ENCODE measurements at places on chromosomes 3 and 15.

GRCh38 chr3:168877899-168878298 lies 782.2 kb upstream of the GOLIM4 start:
- no peak for DNase-seq

GRCh38 chr3:194386066-194386465 lies 13.0 kb downstream of the GP5 start:
- DNase-seq = no peak

DNA sequence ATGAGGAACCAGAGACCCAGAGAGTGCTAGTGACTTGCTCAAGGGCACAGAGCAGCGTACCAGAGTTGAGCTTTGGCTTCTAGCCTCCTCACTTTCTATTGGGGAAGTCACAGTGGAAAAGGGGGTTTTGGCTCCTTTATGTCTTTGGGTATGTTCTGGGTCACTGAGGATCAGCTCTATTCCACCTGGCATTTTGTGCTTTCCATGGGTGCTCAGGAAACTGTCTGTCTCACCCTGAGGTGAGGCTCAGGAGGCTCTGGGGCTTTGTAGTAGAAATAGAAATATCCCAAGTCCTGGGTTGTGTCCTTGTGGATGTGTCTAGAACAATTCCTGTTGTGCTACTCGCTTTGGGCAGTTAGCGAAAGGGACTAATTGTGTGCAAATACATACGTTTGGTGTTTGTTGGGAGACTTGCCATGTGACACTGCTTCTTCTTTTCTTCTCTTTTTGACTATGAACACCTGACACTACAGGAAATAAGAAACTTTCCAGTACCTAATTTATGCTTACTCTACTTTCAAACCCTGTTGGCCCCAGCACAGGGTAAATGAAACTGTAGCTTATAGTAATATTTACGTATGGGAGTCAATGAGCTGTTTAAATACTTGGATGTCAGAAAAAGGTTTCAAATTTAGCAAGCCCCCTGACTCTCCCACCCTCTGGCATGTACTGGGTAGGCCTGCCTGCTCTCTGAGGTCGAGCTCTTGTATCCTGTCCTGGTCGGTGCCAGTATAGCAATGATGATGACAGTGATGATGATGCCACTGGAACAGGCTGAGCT lies 35.6 kb downstream of the SMAD3 start:
- no peak for DNase-seq

DNA sequence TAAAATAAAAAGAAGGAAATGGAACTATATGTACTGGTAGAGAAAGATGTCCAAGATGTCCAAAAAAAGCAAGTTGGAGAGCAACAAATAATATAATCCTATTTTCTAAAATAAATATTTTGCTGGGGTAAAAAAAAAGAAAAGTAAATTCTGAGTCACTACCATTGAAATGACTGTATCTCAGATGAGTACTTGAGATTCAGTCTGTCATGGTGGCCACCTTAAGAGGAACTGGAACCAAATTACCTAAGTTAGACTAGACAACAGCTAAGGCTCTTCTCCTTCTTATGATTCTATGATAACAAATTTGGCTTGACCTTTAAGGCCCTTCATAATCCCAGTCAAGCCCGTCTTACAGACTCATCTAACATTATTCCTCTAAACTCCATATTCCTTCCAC lies 270.6 kb upstream of the HES1 start:
- DNase-seq = no peak

DNA sequence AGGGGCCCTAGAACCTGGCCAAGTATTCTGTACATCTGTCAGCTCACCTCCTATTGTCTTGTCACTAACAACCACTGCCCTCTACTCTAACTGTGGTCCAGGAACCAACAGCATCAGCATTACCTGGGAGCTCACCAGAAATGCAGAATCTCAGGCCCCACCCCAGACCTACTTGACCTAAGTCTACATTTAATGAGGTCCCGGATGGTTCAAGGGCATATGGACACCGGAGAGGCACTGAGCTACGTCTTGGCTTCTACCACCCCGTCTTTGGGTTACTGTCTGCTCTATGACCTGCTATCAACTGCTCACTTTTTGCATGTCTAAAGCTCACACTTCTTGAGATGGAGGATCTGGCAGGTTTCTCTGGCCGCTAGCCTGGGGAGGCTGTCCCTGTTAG lies 8.1 kb downstream of the GALNT15 start:
- DNase-seq = no peak

DNA sequence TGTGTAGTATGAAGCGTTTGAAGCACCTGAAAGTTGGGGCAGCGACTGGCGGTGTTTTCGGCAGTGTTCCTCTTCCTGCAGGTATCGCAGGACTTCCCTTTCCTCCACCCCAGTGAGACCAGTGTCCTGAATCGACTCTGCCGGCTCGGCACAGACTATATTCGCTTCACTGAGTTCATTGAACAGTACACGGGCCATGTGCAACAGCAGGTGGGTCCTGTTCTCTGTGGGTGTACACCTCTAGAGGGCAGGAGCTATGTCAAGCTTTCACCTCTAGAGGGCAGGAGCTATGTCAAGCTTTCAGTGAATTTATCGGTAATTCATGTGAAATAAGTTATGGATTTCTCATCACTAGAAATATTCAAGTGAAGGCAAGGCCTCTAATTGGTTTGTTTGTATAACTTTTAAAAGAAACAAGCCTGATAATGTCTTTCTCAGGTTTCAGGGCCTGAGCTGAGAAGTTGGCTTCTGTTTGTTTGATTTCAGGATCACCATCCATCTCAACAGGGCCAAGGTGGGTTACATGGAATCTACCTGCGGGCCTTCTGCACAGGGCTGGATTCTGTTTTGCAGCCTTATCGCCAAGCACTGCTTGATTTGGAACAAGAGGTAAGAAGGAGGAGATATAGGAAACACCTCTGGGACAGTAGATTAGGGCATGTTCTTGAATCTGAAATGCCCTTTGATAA lies 5.3 kb downstream of the TUBGCP4 start:
- no peak for DNase-seq

GRCh38 chr15:85761635-85762034 lies 33.1 kb downstream of the KLHL25 start:
- no peak for DNase-seq

DNA sequence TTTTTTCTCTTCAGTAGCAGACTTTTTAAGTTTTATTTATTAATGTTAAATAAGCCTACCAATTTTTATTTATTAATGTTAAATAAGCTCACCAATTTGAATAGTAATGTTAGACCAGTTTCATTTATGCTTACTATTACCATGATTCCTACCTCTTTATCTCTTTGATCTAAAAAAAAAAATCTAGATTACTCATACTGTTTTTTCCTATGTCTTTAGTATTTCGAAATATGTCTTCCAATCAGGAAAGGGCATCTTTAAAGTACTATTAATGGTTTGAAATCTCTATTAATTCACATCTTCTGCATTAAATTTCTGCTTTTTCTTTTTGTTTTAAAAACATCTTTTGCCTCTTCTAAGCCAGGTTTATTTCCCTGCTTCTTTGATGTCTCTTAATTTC lies 27.5 kb upstream of the MAPKBP1 start:
- no peak for DNase-seq

GRCh38 chr3:94185753-94186152 lies 122.9 kb downstream of the NSUN3 start:
- no peak for DNase-seq

- DNase-seq = no peak
Measured at GRCh38 chr3:193944518-193944884, 191.4 kb upstream of the HES1 start.

DNA sequence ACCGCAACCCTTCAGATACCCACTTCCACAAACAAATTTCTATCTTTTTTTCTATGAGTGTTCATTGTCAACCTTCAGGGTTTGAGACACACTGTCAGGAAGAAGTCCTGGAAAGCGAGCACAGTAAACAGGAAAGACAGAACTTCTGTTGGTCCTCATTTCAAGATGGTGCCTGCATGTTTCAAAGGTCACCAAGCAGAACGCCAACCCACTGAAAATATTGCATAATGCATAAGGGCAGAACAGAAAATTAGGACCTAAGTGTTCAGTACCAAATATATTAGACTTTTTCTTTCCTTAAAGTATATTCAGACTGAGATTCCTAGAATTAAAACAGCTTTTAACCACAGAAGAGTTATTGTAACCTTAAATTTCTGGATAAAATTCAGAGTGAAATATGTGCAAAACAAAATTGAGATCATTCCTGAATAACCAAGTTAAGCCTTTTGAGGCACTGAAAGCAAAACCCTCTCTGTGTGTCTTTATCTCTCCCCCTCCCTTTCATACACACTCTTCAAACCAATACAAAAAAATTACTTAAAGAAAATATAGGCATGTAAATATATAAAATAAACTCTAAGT lies 387.8 kb upstream of the THBS1 start:
- DNase-seq = no peak

- no peak for DNase-seq
Measured at GRCh38 chr3:130789782-130790322, 43.2 kb upstream of the PIK3R4 start.

DNA sequence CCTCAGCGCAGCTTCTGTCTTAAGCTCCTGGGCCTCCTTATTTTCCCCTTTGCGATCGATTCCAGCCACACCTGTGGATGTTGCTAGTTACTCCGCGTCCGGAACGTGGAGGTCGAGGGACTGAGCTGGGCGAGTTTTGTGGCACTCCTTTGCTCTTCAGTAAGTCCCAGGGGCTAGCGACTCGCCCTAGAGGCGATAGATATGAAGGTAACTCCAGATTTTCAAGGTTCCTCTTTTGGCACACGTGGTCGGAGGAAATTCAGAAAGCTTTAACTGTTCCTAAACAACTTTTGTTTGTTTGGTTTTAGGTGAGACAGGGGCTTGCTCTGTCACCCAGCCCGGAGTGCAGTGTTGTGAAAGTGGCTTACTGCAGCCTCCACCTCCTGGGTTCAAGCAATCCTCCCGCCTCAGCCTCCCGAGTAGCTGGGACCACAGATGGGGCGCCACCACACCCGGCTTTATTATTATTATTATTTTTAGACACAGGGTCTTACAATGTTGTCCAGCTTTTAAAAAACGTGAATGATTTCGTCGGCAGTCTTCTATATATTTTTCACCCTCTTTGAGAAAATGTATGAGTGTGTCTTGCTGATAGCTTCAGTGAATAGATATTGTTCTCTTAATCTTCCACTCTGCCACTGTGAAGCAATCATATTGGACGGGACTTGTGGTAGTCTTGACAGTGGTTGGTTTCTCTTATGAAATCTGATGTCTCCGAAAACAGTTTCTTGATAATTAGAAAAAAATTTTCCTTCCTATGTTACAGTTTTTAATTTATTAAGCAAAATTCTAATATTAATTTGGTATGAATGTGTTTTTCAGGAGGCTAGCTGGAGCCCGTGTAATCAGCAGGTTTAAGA lies 785 bp downstream of the MFSD1 start:
- DNase-seq = no peak

DNA sequence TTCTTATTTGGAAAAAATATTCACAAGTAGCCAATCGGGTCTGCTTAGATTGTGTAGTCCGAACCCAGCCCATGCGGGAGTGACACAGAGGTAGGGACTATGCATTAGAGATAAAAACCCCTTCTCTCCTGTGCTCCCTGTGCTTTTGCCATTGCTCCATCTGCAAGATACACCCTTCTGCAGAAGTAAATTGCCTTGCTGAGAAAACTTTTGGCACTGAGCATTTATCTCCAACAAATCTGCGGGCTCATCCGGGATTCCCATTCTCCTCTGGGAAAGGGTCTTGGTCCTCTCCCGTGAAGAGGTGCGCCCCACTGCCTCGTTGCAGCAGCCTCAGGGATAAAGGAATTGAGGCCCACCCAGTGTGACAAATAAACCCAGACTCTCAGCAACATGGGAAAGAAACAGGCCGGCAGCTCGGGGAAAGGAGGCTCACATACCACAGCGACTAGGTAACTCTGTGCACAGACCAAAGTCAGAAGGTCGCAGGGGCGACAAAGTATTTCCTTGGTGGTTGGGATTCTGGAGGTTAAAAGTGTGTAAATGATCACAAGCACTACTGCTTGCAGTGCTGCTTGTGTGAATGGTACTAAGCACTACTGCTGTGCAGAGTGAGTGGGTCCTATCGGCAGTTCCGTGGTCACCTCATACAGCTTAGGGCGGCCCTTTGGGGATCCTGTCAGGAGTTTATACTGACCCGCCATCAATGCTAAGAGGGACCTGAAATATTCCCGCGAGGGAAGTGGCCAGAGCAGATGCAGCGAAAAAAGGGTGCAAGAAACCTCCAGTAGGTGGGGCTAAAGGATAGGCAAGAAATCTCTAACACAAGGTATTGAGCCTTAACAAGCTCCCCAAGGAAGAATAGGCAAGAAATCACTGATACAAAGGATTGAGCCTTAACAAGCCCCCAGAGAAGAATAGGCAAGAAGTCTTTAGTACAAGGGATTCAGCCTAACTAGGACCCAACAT lies 54.3 kb downstream of the GSK3B start:
- DNase-seq = no peak

- no peak for DNase-seq
Measured at GRCh38 chr3:89360156-89360555, 252.7 kb downstream of the EPHA3 start.

GRCh38 chr3:69842789-69843188 lies 103.5 kb downstream of the MITF start:
- no peak for DNase-seq

- DNase-seq = peak; percentile 62
Measured at GRCh38 chr3:127172781-127173515, 20.0 kb upstream of the PRR23E start.

- DNase-seq = no peak
Measured at GRCh38 chr3:125402639-125403038, 27.5 kb upstream of the ZNF148 start.

GRCh38 chr3:10395671-10396070 lies 74.8 kb upstream of the SEC13 start:
- no peak for DNase-seq

DNA sequence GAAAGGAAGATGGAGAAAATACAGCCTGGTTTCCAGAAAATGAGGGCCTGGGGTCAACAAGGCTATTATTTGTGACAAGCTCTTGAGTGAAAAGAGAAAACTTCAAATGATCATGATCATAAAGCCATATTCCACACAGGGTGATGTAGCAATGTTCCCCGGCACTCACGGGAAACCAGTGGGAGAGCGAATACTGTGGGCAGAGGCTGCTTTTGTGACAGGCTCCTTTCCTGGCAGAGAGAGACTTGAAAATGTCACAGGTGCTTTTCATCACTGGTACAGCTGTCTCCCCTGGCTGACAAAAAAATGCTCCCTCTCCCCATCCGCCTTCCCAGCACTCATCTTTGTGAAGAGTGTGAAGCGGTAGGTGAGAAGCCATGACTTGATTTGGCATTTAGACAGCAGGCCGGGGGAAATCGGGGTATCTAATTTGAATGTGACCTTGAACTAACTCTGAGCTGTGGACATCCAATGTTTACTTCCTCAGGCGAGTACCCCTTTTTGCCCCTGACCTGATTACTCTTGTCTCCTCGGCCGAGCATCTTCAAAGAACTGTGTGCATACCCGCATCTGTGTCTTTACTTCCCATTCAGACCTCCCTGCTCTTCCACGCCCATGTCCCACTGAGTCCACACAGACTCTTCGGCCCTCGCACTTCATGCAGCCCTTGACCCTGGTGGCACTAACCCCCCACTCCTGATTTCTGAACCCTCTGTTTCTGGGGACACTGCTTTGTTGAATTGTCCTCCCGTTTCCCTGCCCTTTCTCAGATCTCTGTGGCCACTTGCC lies 23.2 kb downstream of the CA12 start:
- no peak for DNase-seq

Measured in coronary artery (tissue), 2 donors.